ENCODE measurements at places on chromosomes 12 and 14.

DNA sequence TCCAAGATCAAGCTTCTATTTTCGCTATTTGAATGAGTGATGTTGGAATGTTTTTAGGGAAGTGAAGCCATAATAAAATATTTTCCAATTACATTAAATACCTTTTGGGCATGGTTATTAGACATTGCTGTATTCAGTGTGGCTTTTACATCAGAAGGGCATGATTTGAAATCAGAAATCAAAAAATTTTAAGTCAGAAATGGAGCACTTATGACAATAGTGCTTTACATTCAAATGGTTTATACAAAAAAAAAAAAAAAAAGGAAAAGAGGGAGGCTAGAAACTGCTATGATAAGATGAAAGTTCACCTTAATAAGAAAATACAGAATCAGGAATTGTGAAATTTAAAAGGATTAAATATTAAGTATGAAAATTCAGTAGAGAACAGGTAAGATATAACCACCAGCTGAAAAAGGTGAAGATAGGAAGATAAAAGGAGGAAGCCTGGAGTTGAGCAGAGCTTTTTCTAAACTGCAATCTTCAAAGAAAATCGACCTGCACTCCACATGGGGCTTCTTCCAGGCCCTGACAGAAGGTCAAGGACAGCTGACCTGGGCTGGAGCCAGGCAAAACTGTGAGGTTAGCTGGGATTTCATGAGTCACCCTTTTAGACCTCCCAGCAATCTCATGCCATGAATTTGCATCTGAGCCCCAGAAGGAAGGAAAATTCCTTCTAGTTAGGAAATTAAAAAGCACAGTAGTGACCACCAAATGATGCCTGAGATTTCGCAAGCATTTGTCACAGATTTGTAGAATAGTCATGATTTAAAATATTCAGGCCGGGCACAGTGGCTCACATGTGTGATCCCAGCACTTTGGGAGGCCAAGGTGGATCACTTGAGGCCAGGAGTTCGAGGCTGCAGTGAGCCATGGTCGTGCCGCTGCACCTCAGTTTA, 23.4 kb upstream of the BMP4 start:
- no peak for DNase-seq

- DNase-seq = no peak
These were observed 232.0 kb downstream of the PPM1H start for GRCh38 chr12:62703011-62703380.

DNA sequence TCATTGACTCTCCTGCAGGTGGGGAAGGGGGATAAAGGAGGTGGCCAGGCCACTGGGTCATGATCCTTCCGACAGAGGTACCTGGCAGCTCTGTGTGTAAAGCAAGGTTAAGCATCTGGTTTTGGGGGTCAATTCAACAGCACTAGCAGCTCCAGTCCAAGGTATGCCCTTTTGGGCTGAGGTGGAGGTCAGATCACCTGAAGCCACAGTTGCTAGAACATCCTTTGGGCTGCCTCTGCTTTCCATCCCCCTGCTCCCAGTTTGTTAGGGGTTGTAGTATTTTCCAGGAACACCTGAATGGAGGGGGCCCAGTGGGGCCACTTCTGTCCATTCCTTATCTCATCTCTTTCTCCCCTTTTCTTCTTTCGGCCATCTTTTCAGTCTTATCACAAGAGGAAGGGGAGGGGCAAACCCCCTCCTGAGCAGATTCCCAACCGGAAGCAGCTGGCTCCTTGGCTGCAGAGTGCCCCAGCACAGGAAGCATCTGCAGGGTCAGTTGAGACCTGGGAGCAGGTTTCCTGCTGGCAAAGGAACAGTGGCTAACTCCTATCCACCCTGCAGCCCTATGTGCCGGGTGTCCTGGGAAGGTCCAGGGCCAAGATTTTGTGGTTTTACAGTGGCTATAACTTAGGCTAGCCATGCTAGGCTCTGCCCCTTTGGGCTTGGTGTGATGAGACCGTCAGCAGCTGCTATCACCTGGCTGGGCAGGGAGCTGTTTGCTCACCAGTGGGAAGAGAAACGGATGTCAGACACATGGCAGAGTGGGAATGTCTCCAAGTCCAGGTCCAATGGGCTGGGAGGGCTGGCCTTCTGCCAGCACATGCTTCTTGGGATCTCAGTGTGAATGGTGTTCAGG, 40.2 kb downstream of the SH2B3 start:
- DNase-seq = no peak

GRCh38 chr12:109513977-109514376, 36.5 kb downstream of the UBE3B start:
- no peak for DNase-seq

GRCh38 chr12:19794116-19794515, 354.8 kb downstream of the AEBP2 start:
- DNase-seq = no peak

- DNase-seq = no peak
These were observed 19.2 kb downstream of the XRCC3 start for GRCh38 chr14:103696070-103696402.

DNA sequence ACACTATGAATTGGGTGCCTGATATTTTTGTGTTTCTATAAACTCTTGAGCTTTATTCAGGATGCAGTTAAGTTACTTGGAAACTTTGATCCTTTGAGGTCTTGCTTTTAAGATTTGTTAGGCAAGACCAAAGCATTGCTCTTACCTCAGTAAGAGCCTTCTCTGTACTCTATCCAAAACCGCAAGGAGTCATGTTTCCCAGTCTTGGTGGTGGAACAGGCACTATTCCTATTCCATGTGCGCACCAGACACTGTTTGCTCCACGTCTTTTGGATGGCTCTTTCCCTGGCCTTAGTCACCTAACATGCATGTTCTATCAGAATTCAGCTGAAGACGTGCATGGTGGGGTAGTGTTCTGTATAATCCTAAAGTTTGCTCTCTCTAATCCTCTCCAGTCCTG, 23.5 kb downstream of the CSRP2 start:
- DNase-seq = no peak

- peak; percentile 84 for DNase-seq
These were observed at the start of gene APPL2 for GRCh38 chr12:105235732-105236476. TSS of gene APPL2 (minus strand) at chr12:105236174. CDS start at chr12:105236012, 162 bp downstream.

- no peak for DNase-seq
These were observed 238.7 kb downstream of the AKAP6 start for GRCh38 chr14:32567543-32568384.

- no peak for DNase-seq
These were observed 12.5 kb downstream of the STYK1 start for GRCh38 chr12:10661338-10661737.

GRCh38 chr12:108148521-108149074, 19.5 kb downstream of the WSCD2 start:
- no peak for DNase-seq

DNA sequence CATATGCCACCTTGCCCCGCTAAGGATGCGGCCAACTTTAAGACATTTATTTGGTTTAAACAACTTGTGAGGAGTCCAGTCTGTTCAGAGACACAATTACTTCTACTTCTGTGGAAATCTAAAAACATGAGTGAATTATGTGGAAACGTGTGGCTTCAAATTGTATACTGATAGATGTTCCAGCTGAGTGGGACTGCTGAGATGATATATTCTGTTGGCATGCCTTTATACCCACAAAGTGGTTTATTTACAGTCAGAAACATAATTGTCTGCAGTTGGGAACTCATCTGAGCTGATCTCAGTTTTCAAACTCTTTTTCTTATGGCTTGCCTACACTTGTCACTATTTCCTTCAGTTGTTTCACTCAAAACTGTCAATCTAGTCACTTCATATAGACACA, 67.8 kb downstream of the FLRT2 start:
- DNase-seq = no peak

DNA sequence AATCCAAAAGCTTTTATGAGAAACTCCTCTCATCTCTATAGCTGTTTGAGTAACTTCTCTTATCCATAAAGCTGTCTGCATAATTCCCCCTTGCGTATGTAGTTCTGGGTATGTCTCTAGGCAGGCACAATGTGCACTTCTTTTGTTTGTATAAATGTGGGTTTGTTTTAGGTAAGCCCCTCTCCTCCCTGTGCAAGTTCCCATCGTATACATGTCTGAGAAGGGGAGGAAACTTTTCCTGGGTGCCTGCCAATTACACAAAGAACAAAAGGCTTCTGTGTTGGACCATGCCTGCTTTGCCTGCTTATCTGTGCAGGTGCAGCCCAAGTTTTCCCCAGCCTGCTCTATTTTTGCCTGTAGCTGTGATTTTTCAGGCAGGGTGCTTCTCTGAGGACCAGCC, 96.7 kb downstream of the CCER1 start:
- DNase-seq = no peak

DNA sequence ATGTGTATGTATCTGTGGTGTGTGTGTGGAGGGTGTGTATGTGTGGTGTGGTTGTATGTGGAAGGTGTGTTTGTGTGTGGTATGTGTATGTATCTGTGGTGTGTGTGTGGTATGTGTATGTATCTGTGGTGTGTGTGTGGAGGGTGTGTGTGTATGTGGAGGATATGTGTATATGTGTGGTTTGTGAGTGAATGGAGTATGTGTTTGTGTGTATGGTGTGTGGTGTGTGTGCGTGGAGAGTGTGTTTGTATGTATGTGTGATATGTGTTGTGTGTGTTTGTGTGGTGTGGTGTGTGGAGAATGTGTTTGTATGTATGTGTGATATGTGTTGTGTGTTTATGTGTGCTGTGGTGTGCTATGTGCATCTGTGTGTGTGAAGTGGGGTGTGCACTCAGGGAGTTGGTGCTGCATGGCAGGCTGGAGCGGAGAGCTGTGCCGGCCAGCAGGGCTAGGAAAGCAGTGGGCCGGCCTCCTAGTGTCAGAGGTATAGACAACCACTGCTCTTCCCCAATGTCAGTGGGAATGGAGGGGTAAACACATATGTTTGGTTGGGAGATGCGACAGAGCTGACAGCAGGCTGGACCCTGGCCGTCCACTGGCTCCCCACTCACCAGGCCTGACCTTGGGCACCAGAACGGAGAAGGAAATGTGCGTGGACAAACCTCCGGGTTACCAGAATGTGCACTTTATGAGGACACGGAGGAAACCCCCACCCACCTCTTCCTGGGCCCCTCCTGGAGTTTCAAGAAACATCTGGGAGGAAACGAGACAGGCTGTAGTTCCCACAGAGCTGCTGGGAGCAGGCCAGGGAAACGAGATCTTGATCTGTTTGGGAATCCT, 60.7 kb downstream of the CLMN start:
- no peak for DNase-seq

GRCh38 chr14:95228240-95228639, 70.9 kb upstream of the DICER1 start:
- DNase-seq = no peak
